ENCODE measurements at places on chromosomes 5 and 9.

- no peak for DNase-seq
Observed at GRCh38 chr5:91840412-91840811, 457.3 kb upstream of the ARRDC3 start.

DNA sequence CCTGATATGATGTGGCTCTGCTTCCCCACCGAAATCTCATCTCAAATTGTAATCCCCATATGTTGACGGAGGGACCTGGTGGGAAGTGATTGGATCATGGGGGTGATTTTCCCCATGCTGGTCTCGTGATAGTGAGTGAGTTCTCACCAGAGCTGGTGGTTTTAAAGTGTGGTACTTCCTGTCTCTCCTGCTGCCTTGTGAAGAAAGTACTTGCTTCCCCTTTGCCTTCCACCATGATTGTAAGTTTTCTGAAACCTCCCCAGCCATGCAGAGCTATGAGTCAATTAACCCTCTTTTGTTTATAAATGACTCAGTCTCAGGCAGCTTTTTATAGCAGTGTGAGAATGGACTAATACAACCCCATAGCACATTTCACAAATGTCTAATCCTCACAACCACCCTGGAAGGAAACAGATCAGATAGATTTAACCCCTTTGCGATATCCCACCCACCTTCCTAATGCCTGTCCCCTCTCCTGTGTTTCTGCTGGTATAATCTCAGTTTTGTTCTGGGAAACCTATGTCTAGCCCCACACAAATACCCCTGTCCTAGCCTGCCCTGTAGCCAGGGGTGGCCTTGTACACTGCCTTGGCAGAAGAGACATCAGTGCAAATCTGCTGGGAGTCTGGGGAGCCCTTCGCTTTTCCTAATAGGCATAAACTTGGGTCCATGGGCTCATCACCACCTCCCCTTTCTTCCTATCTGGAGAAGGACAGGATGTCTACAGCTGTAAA lies 157.0 kb upstream of the RAI14 start:
- no peak for DNase-seq

- no peak for DNase-seq
Observed at GRCh38 chr9:75372499-75373268, 284.4 kb downstream of the OSTF1 start.

DNA sequence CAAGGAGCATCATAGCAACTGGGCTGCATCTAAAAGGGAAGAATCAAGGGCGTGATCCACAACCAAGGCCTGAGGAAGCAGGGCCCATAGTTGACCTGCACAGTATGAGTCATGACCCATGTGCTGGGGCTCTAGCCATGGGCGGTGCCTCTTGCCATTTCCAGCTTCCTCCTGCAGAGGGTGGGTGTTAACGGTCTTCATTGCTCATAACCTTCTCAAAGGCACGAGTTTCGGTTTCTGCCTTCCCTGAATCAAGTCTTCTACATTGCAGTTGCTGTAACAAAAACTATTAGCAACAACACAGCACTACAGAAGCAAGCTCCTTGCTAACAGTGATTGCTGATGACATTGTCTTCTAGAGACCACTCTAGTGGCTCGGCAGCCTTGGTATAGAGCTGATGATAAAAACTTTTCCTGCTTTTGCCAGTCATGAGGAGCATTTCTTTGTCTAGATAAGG lies 66.9 kb downstream of the CTSL start:
- peak; percentile 12 for DNase-seq

DNA sequence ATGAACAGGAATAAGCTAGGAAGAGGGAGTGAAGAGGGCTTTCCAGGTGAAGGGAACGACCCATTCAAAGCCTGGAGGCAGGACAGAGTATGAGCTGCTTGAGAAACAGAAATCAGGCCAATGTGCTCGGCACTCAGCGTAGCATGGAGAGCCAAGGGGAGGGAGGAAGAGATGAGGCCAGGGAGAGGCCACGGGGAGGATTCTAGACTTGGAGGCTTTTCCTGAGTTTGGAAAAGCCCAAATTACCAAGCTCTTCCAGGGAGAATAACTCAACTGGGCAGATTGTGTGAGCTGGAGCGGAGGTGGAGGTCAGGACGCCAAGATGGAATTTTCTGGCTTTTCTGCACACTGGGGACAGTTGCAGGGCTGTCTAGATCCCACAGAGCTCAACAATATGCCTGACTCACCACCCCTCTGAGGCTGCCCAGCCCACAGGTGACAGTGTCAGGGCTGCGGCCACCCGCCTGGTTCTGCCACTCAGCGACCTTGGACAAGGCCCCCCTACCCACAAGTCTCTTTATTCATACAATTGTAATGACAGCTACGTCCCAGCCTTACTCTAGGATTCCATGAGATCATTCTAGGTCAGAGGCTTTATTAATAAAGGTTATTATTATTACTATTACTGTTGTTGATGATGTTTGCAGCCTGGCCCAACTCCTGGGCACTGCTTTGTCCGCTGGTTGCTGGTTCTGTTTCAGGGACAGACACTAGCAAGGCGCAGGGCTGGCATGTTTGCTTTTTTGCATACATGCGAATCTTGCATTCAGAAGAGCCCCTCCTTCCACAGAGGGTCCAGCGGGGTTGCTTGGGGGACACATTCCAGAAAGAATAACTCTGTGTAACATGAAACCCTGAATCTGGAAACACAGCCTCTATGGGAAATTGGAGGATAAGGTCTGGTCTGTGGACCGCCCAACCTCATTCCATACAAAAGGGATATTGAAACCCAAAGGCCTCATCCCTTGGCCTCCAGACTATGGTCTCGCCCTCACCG lies 9.4 kb upstream of the LMX1B start:
- DNase-seq: no peak

- DNase-seq: no peak
Observed at GRCh38 chr5:72829707-72830106, 13.2 kb downstream of the TNPO1 start.

- no peak for DNase-seq
Observed at GRCh38 chr5:141186897-141187512, at the start of gene PCDHB9. Gene PCDHB9, plus strand, starts transcription at chr5:141187161. Its CDS starts 158 bp downstream, at chr5:141187319.

- no peak for DNase-seq
Observed at GRCh38 chr9:12923468-12924009, 148.7 kb downstream of the LURAP1L start.

GRCh38 chr9:23232831-23233230 lies 593.2 kb downstream of the ELAVL2 start:
- DNase-seq: no peak

- no peak for DNase-seq
Observed at GRCh38 chr5:53173083-53173482, 63.5 kb upstream of the MOCS2 start.

DNA sequence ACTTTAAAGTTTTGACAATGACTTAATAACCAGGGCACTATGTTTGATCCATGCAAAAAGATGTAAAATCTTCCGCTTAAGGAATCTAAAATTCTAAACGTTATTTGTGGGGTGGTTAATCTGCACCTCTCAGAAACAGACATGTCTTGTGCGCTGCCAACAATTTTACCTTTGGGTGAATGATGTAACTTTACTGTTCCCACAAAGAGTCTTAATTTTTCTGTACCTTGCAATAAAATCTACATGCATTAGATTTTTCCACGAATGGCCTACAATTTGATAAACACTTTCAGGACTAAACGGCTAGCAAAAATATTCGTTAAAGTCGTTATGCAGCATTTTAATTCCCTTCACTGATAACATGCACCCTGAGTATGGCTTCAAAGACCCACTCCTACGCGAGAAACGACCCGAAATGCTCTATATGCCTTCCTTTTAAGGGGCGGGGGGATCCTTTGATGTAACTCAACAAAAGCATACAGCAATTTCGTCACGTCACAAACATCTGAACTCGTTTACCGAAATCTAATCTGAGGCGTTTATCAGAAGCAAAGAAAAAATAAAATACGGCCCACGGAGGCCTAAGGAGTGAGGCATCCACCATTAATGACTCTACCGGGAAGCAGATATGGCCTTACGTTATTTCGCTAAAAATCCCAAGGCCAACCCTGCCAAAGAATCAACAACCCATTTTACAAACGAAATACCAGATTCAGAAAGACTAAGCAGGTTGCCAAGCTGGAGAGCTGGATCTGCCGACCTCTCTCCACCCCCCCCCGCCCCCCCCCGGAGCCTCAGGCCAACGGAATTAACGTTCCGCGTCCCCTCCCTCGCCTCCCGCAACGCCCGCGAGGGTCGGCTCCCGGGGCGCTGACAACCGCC lies 621 bp downstream of the AK6 start:
- peak; percentile 41 for DNase-seq

DNA sequence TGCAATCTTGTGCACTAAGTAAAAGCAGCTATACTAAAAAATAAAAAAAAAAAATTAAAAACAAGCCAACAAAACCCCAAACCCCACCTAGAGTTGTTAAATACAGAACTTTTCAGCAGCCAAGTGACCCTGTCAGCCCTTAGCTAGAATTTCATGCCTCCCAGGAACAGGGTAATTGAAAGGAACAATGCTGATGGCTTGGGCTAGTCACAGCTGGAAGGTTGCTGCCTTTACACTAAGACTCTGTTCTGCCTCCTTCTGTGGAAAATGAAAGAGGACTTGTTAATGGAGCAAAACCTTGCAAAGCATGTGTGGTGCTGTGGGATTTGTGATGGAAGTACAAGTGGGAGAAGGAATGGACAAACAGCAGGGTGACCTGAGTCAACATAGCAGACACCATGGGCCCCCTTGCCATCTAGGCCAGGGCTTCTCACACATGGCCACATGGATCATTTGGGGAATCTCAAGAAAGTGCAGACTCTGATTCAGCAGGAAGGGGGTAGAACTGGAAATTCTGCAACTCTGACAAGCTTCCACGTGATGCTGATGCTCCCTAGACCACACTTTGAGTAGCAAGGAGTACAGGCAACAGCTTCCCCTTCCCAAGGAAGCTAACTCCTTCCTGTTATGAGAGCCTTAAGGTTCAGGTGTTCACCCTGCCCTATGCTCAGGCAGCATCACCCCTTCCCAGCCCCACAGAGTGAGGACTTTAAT lies 14.9 kb upstream of the TMEM252 start:
- no peak for DNase-seq

GRCh38 chr9:71795097-71795813 lies 26.9 kb upstream of the CEMIP2 start:
- DNase-seq: no peak

- DNase-seq: no peak
Observed at GRCh38 chr9:116152390-116152789, 1.2 kb upstream of the PAPPA start.

GRCh38 chr5:15933259-15934207 lies 246.1 kb downstream of the MARCHF11 start:
- no peak for DNase-seq

GRCh38 chr9:98639133-98639532 lies 69.6 kb downstream of the GABBR2 start:
- DNase-seq: no peak

DNA sequence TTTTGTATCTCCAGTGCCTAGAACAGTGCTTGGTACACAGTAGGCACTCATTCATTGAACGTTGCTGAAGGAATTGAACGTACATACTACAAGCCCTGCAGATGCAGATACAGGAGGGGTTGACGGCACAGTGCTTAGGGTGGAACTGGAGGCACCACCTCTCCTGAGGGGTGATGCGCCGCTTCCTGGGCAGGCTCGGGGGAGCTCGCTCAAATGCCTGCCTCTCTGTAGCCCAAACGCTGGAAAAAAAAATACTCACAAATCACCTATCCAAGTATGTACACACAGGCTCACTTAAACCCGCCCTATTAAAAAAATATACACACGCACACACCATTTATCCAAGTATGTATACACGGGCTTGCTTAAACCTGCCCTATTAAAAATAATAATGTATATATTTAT lies 536 bp upstream of the COMMD10 start:
- no peak for DNase-seq

GRCh38 chr9:1550636-1551035 lies 464.5 kb upstream of the SMARCA2 start:
- no peak for DNase-seq

- no peak for DNase-seq
Observed at GRCh38 chr5:1095990-1096363, 15.9 kb downstream of the SLC12A7 start.

GRCh38 chr9:89528540-89528939 lies 30.6 kb upstream of the SEMA4D start:
- no peak for DNase-seq

- no peak for DNase-seq
Observed at GRCh38 chr9:88502552-88503034, 32.4 kb upstream of the NXNL2 start.

DNA sequence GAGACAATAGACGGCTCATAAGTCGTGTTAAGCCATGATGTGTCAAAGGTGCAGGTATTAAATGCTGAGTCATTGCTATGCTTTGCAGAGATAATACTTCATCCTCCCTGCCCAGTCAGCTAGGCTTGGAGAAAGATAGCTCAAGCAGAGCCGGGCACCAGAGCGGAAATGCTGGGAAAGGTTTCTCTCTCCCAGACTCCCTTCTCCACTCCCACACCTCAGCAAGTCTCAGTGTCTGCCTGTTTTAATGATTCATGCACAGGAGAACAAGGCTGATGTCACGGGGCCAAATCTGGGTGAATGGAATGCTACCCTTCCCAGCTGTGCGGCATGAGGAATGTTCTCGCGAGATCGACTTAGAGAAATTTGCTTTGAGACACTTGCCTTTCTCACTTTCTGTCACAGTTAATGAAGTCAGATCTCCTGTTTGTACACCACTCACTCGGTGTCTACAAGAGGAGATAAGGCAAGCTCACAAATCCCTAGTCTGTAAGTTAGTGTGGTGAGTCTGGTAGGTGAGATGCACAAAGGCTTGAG lies 204.4 kb downstream of the EFNA5 start:
- DNase-seq: no peak

DNA sequence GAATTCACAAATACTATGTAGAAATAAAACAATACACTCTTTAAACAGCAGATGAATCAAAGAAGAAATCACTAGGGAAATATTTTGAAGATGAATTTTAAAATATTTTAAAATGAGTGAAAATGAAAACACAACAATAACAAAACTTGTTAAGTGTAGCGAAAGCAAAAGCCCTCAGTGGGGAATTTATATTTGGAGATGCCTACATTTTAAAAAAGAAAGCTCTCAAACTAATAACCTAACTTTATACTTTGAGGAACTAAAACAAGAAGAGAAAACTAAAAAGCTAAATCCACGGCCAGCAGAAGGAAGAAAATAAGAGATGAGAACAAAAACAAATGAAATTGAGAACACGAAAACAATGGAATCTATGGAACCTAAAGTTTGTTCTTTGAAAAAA lies 22.7 kb downstream of the SPDL1 start:
- DNase-seq: no peak

DNA sequence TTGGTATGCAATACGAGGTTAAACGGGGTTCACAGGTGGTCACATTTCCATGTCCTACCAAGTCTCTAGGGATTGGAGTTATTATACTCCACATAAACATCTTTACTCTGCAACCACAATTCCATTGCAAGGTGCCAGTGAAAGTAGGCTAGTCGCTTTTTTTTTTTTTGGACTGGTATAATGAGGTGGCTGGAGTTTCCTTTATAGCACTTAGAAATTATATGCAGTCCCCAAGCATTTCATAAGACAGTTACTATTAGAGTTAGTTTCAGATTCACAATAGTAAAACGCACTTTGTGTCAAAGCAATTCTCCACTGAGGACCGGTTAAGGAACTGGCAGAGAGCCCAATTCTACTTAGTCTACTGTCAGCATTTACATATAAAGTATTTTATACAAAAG lies 1.4 kb downstream of the MEF2C start:
- no peak for DNase-seq

Data from stimulated activated CD4-positive, alpha-beta T cell treated with anti-CD3 and anti-CD28 coated beads, Interleukin-2, amount 100 ng/mL, for 4 hours (primary cell).